ENCODE measurements at places on chromosomes 1 and 21. TPM values are rescaled to one million over a fixed set of nuclear protein-coding genes. Genes with fewer than 3 reads are reported as not detected.

CELA3A gene
- total RNA-seq = not detected

GRCh38 chr1:74485622-74486021 is 26.8 kb downstream of the LRRC53 start:
- DNase-seq = no peak

LIN9 gene
- 13.8 TPM for total RNA-seq

DNA sequence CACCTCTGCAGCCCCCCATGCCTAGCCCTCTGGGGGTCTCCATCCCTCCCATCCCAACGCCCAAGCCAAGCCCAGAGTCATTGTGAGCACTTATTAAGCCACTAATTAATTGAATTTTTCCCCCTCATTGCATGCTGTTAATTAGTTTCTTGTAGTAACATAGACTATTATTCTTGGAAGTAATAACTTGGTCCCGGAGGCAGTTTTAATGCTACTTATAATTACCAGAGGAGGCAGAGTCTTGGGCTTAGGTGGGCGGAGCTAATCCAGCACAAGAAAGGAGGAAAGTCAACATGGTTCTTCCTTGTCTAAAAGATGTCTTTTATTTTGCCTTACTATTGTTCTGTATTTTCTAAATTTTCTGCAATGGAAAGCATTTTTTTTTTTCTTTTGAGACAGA is 27.7 kb downstream of the FBXO2 start:
- no peak for DNase-seq

DNA sequence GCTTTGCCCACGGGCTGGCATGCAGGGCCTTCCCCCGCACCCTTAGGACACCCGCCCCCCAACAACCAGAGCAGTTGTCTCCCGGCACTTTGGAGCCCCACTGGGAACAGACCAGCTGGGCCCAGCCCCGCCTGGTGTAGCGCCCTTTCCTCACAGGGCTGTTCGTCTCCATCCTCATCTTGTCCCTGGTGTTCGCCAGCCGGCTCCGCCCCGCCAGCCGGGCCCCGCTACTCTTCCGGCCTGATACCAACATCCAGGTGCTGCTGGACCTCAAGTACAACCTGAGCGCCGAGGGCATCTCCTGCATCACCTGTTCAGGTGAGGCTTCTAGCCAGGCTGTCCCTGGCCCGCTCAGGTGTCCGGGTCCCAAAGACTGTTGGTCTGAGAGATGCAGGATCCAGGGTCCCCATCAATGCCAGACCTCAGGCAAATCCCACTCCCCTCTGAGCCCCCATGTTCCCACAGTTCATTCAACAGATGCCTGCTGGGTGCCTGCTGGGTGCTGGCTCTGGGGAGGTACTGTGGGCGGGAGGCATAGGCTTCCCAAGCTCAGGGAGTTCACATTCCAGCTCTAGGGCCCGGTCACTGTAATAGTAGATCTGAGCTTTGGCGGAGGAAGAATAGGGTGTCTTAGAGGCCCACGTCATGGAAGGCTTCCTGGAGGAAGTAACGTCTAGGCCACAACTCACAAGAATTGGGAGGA is 41.7 kb downstream of the DISP3 start:
- no peak for DNase-seq

- DNase-seq = peak; percentile 84
Measured at GRCh38 chr1:8427493-8427892, 109.6 kb downstream of the SLC45A1 start.

- DNase-seq = peak; percentile 83
Measured at GRCh38 chr1:181104790-181105133, 16.3 kb downstream of the IER5 start.

GJB5 gene
- not detected for total RNA-seq

- DNase-seq = no peak
Measured at GRCh38 chr1:153513023-153513422, 22.8 kb downstream of the S100A6 start.

ATP1A4 gene
- total RNA-seq = not detected

- DNase-seq = no peak
Measured at GRCh38 chr21:43020771-43021170, 46.4 kb downstream of the PKNOX1 start.

SV2A gene
- 18.0 TPM for total RNA-seq

GIPC2 gene
- not detected for total RNA-seq

TMEM269 gene
- total RNA-seq = not detected

- no peak for DNase-seq
Measured at GRCh38 chr1:68431076-68431475, 18.7 kb downstream of the RPE65 start.

OR14K1 gene
- total RNA-seq = not detected

- no peak for DNase-seq
Measured at GRCh38 chr1:186782791-186783190, 46.0 kb upstream of the PLA2G4A start.

DNA sequence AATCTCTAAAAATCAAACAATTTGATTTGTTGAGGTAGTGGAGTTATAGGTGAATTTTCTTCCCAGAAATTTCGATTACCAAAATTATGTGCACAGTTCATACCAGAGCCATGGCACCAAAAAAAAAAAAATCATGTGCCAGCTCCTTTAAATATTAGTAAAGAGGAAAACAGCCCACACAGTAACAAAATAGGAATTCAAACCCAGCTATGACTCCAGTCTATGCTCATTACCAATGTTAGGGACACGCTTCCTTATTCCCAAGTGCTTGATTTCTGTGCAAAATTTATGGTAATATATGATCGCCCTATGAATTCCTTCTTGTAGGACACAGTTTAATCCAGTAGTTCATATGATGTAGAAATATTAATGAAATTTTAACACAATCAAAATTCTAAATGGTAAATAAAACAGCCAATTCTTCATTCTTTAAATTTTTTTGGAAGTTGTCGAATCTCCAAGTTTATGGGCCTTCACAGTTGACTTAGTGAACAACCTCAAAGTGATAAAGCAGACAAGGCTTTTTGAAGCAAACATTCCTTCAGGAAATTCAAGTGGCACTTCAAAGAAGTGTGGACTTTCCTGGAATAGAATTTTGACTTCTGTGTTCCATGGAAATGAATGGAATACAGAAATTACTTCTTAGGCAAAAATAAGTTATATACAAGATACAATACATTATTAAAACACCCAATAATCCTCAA is 1.9 kb downstream of the TOR1AIP2 start:
- no peak for DNase-seq

MMEL1 gene
- total RNA-seq = 0.54 TPM

DNA sequence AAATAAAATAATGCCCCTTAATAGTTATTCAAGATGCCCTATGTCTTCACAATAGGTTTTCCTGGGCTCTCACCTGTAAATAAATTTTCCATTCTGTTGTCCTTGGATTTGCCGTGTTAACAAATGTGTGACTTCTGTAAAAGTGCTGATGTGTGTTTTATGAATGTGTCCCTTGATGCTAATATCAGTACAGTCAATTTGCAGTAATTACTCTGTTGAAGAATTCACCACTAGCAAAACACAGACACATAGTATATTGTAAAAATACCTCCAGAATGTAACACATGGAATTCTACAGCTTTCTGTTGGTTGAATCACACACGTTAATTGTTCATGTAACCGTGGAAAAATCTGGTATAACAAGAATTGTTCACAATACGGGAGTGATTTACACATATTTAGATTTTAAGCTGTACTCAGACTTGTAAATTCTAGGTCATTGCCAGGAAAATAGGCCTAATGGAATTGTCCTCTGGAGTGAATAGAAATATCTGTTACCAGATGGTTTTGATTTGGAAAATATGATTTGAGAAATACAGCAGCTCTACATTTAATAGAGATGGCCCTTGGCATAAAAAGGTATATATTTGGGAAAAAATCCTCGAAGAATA is 36.7 kb upstream of the KCNK2 start:
- no peak for DNase-seq

DNA sequence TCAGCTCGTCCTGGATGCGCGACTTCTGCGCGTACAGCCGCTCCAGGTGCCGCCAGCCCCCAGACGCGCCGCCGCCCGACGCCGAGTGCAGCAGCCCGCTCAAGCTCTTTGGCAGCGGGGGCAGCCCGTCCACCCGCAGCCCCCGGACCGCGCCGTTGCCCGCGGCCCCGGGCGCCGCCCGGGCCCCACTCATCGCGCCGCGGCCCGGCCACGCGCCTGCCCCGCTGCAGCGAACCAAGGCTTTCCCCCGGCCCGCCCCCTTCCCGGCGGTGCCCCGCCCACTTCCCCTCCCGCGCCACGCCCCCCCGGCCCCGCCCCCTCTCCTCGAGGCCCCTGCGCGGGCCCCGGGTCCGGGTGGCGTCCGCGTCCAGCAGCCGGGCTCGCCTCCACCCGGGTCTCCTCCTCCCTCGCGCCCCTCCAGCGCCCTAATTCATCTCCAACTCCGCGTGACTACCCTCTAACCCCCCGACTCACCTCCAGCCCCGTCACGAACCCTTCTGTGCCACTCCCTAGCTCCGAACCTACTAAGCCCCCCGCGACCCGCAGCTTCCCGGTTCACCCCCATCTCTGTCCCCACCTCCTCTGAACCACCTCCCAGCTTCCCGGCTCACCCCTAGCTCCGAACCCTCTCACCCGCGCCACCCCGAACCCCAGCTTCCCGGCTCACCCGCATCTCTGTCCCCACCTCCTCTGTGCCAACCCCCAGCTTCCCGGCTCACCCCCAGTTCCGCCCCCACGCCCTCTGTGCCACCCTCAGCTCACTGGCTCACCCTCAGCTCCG is at the start of gene FAM89A:
TSS of gene FAM89A (minus strand) at position 236 of the 781 bp plus-strand sequence. CDS start at position 193, 43 bp downstream.
- peak; percentile 90 for DNase-seq

CD101 gene
- total RNA-seq = 0.82 TPM

DNA sequence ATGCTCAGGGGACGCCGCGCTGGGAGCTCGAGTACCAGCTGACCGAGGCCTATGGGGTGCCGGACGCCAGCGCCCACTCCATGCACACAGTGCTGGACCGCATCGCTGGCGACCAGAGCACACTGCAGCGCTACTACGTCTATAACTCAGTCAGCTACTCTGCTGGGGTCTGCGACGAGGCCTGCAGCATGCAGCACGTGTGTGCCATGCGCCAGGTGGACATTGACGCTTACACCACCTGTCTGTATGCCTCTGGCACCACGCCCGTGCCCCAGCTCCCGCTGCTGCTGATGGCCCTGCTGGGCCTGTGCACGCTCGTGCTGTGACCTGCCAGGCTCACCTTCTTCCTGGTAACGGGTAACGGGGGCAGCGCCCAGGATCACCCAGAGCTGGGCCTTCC is 1.3 kb upstream of the XKR8 start:
- no peak for DNase-seq

GUCA2B gene
- total RNA-seq = not detected

GRCh38 chr1:41086921-41087320 is 65.4 kb upstream of the SLFNL1 start:
- DNase-seq = no peak

- DNase-seq = no peak
Measured at GRCh38 chr1:68321084-68321685, 88.9 kb upstream of the WLS start.

C1orf74 gene
- 3.2 TPM for total RNA-seq

DNA sequence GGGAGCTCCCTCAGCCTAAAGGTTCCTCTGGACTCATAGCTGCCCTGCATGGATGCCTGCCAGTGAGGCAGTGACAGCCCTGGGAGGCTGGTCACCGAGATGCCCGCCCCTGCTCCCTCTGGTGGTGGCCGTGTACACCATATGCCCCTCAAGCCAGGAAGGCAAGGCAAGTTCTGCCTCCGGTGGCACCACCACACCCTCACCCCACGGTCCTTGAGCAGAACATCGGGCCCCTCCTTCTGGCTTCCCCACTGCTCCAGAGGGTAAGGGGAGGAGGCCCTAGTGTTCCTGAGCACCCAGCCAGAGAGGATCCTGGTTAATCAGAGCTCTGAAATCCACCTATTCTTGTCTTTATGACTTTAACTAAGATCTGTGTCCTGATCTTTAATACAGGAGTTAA is 1.5 kb upstream of the S100A14 start:
- DNase-seq = peak; percentile 93

GRCh38 chr1:93442008-93442666 is 5.8 kb upstream of the FNBP1L start:
- no peak for DNase-seq

GRCh38 chr1:100528871-100529270 is 9.1 kb upstream of the GPR88 start:
- DNase-seq = no peak

DNA sequence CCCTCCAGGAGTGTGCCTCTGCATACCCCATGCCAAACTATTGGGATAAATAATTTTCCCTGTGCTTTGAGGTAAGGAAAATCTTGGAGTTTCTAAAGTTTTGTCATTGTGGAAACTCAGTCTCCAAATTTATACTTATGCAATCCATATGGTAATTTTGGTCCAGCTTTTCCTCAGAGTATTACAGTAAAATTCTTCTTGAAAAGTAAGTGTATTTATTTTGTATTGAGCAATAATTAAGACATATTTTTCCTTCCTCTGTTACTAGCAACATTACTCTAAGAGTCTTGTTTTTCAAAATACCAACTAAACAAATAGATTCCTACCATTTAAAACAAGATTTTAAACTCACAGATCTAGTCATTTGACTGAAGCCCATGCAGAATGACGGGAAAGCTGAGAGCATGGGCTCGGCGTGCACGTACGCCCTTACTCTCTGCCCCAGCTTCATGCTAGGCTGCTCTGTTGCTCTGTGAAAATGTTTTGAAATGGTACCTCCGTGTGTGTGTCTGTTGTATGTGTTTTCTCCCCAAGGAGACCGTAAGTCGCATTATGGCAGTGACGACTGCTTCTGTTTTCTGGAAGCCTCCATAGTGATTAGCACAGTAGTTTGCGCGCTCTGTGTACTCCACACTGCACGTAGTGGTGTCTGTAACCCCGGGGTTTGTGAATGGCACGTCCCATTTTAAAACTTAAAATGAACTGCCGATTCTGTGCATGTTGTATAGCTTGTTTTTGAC is 165.3 kb downstream of the SDCCAG8 start:
- peak; percentile 65 for DNase-seq

FMO3 gene
- not detected for total RNA-seq

DNA sequence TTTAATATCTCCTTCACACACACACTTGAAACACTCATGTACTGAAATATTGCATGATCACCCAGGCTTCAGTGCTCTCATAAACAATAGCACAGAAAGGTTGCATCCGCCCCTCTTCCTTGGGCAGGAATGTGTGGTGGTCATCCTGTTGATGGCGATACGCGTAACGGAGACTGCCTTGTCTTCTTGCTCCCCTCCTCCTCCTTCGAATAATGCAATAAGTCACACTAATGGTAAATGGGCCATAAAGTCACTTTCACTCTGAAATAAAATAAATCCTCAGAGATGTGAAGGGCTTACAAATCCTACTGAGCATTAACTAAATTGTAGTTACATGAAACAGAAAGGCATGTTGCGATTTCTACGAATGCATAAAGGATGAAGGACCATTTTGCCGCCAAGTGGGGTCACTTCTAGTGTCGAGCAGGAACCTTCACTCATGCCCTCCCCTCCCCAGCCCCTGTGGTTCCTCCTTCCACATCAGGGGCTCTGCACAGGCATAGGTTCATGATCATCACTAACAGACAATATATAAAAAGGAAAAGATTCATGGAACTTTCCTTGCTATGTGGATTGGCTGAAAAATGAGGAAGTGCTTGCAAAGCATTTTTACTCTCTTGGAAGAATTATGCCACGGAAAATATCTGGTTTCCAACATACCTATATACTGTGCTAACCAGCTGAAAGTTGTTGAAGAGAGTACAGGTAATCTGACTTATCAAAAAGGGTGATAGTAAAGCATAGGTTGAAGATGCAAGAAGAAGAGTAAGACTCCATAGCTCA is 1.2 kb upstream of the PGBD5 start:
- DNase-seq = no peak

- no peak for DNase-seq
Measured at GRCh38 chr1:239436286-239436685, 49.9 kb downstream of the CHRM3 start.

Measured in activated CD4-positive, alpha-beta T cell treated with anti-CD3 and anti-CD28 coated beads, Interleukin-2, amount 10 ng/mL, durations not matched to agents 24 days and 14 days (primary cell).